ENCODE measurements at places on chromosomes 1 and 21.
A peak's percentile ranks its signal among the peaks of the same experiment; 100 is the strongest.

DNA sequence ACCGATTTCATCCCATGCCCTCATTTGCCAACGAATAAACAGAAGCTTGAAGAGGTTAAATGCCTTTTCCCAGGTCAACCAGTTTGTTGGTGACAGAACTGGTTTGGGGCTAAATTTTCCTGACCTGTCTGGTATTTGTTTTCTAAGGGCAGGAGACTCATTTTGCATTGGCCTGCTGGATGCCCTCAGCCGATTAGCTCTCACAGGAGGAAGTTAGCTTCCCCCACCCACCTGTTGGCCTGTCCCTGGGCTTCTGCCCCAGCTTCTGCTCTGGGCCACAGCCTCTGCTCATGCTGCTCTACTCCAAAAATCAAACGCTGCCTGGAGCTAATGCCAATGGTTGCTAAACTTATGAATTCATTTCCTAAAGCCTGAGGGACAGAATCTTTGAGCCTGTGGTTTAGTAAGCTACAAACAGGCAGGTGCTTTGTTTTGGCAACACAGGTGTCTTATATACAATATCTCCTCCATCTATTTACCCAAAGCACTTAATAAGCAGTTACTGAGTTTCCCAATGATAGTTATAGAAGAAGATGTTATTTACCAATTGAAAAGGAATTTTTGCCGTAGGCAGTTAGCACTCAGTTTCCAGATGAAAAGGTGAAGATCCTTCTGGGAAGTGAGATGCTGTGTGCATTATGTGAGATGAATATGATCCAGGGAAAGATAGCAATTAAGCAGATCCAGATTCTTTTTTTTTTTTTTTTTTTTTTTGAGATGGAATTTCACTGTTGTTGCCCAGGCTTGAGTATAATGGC lies 82.3 kb downstream of the TM2D1 start:
- no peak for DNase-seq

- no peak for DNase-seq
Observed at GRCh38 chr21:42406201-42406621, 2.5 kb downstream of the UBASH3A start.

DNA sequence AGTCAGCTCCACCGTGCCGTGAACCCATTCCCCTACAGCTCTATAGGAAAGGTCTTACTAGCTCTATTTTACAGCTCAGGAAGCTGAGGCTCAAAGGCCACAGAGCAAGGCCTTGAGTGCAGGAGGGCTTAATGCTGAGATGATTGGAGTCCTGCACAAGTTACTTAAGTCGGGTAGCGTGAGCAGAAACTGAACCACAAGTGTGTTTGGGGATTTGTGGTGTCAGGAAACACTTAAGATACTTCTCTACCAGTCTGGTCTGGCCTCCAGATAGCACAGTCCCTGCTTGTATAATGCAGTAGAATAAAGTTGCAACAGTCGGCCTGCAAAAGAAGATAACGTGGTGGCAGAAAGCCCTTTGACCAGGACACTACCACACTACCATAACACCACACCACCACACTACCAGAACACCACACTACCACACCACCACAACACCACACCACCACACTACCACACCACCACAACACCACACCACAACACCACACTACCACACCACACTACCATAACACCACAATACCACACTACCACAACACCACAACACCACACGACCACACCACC lies 118.1 kb downstream of the SPSB1 start:
- peak; percentile 14 for DNase-seq

DNA sequence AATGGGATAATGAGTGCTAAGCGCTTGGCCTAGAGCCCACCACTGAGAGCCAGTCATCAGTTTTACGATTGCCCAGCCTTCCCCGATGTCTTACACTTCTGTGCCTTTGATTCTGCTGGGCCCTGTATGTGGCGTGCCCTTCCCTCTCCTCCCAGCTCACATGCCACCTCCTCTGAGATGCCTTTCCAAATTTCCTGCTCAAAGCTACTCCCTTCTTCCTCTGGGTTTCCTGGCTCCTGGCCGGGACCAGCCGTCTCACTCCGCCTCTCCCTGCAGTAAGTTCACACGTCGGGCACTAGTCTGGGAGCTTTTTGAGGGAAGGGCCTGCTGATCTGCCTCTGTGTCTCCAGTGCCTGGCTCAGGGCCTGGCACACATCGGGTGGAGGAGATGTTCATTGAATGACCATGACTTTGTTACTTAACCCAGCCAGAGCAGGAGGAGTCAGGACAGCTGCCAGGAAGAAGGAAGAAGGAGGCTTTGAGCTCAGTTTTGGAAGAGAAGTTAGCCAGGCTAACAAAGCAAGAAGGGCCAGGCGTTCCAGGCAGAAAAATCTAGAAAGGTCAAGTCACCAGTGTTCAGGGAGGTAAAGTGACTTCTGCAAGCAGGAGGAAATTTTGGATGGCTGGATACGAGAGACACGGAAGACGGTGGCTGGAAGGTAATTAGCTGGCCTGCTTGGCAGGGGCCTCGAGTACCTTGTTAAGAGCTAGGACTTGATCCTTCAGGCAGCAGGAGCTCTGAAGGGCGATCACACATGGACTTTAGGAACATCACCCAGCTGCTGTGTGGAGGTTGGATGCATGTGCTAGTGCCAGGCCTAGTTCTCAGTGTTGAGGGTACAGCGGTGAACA lies 63.6 kb downstream of the EPHB2 start:
- DNase-seq = no peak

GRCh38 chr1:112727716-112728115 lies 12.6 kb upstream of the PPM1J start:
- no peak for DNase-seq

DNA sequence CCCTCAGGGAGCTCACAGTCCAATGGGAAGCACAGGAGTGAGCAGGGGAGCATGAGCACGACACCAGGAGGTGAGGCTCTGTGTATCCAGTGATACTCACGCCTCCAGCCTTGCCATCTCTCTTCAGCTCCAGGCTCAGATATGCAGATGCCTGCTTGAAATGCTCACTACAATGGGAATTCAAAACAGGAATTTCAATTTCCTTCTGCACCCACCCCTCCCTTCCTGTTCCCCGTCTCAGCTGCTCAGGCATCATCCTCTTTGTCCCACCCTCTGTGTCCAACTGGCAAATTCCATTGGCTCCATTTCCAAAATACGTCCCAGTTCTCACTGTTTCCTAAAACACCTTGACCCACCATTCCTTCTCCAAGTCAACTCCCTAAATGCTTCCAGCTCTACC lies 58.9 kb downstream of the FBXO2 start:
- no peak for DNase-seq

- no peak for DNase-seq
Observed at GRCh38 chr1:20491866-20492265, 5.9 kb upstream of the CAMK2N1 start.

DNA sequence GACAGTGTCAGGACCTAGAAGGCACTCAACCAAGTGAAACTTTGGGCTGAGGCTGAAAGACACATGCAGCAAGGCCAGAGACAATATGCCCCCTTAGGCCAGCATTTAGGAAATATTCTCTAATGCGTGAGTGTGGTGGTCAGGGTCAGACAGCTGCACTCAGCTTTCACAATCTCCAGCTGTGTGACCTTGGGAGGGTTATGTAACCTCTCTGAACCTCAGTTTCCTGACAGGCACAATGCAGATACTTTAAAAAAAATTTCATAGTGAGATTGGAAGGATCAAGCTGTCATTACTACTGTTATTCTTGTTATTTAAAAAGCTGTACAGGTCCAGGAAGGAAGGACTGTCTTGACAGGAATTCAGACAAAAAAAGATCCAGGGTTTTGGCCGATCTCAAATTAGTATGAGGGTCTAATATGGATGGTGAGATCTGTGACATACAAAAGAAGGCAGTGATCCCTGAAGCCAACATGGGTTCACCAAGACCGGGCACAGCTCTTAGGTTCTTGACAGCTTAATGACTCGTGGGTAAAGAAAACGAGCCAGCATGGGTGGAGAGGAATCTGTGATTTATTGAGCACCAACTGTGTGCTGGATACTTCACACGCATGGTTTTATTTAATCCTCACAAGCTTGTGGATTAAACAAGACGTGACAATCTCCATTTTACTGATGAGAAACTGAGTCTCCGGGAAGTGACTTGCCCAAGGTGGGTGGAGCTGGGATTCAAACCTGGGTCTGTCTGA lies 54.6 kb upstream of the POU3F1 start:
- DNase-seq = no peak

GRCh38 chr1:38859561-38860453 lies at the start of gene RRAGC:
RRAGC (minus strand) TSS chr1:38859772; CDS start chr1:38859646, 126 bp downstream.
- peak; percentile 99 for DNase-seq

GRCh38 chr1:225434046-225434445 lies 6.2 kb upstream of the LBR start:
- no peak for DNase-seq

DNA sequence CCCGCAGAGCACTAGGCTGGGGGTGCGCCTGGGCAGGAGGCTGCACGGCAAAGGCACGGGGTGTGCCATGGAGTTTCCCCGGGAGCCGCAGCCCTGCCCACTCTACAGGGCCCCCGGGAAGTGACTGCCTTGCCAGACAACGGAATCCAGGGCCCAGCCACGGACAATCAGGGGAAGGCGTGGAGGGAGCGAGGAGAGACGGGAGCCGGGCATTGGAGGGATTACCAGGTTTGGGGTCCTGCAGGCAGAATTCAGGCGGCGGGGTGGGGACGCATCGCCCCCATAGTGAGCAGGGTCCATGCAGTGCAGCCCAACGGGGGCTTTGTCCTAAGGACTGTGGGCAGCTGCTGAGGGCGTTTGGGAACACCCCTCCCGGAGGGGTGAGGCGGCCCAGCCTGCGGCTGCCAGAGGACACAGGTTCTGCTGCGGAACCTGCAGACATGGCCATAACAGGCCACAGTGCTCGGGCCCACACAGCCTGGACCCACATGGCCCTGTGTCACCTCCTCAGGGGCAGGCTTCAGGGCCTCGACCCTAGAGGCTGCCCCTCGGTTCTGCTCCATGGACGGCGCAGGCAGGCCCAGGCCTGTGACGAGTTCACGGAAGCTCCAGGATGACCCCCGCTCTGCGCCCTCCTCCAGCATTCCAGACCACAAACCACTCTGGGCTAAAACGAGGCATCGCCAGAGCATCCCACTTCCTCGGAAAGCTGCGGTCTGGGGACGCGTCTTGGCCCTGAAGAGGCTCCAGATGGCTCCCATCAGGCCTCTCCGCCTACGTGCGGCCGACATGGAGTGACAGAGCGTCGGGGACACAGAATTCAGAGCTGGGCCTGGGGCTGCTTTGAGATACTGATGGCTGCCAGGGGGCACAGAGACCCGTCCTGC lies 54.5 kb downstream of the COL6A1 start:
- DNase-seq = no peak

DNA sequence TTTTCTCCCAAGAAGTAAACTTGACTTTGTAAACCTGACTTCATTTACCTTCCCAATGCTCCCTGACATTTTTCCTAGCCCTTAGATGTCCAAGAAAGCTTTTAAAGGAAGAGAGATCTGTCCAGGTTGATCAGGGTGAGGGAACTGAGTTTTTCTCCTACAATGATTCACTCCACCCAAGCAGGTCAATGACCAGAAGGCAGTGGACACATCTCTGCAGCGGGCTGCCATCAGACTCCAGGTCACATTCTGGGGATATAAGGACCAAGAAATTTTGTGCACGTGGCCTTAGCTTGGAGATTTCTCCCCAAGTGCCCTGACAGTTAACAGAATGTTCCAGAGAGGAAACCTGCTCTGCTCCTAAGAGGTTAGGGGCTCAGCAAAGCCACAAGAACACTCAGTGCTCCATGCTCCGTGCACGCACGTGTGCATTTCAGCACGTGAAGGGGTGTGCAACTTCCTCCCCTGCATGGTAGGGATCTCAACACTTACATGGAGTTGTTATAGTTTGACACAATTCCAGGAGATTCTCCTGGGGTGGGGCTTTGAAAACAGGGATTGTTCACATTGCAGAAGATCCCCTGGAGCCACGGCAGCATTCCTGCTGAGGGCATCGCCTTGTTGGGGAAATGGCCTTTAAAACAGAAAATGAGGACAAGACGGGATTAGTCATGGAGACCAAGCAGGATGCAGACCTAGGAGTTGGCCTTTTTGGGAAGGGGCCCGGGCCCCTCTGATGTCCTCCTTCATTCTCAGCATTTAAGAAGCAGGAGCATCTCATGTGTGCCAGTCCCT lies 9.8 kb downstream of the ABCA4 start:
- DNase-seq = no peak

GRCh38 chr1:74613894-74614293 lies 59.7 kb downstream of the ERICH3 start:
- DNase-seq = no peak

DNA sequence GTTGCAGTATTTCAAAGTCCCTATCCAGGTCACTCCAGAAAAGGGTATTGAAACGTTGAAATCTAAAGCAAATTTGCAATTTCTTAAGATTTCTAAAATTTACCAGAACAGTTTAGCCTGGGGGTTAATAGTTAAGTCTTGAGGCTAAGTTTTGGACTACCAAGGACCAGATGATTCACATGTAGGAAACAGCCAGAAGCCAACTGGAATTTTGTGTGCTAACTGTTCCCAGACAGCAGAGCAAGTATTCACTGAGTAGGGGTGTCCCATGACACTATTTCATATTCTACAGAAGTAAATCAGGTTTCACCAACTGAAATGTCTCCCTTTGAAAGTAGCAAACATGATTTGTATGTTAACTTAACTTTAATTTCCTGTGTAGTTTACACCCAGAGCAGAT lies 11.5 kb upstream of the C1orf105 start:
- peak; percentile 45 for DNase-seq

- DNase-seq = no peak
Observed at GRCh38 chr1:88133991-88134390, 550.1 kb upstream of the PKN2 start.

DNA sequence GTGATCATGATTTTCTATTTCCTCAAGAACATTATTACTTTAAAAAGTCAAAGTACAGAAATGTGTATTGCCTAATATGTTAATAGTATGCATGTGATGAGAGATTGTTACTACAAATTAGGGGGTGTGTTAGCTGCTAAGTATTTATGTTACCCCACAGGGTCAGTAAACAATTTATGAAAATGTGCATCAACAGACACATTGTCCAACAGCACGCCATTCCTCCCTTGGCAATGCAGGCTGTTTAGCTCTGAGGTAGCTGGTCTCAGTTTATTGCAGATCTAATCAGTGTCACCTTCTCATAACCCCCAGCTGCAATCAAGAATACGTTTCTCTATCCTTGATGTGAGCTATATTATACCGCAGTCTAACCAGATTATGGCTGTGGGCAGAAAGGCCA lies 99.4 kb downstream of the TNR start:
- no peak for DNase-seq

- no peak for DNase-seq
Observed at GRCh38 chr1:200423235-200423634, 13.4 kb upstream of the ZNF281 start.

DNA sequence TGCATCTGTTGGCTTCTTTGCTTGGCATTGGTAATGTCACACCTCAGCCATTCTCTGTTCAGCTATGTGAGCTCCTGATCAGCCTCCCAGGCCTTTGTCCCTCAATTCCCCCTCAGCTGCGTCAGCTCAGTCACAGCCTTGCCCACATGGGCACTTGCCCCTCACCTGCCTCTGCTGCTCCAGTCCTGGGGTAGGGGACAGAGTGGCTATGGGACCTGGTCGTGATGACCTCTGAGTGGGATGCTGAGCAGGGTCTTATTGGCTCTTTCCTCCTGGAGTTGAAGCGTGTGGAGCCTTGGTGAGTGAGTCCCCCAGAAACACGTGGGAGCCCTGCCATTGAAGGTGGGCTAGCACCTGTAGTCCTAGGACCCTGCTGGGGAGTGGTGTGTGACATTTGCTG lies 61.4 kb upstream of the TLR5 start:
- no peak for DNase-seq
